Caco-2 (cell line): ENCODE measurements at places on chromosomes 5 and 9.

GRCh38 chr9:14560194-14560593 is 133.0 kb downstream of the ZDHHC21 start:
- DNase-seq, result no peak

DNA sequence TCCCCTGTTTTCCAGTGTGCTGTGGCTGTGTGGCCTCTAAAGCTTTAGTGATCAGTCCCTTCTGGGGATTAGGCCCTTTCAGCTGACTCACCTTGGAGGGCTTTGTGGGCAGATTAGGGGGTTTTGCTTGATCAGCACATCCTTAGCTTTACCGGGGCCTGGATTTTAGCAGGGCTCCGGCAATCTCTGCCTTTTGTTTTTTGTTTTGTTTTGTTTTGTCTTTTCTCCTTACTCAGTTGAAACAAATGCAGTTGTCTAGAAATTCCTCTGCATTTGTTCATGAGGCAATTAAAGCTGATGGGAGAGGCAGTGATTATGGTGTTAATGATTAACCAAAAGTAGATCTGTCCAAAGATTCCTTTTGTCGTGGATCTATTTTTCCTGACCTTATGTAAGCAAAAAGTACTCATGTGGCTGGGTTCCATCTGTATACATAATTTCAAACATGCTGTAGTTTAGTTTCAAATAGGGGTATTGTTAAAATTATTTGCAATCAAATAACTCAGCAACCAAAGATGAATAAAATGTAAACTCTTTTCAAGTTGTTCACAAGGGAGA is 5.2 kb upstream of the TDRD7 start:
- DNase-seq, result no peak

GRCh38 chr9:4228606-4229005 is 71.3 kb downstream of the GLIS3 start:
- no peak for DNase-seq

- no peak for DNase-seq
Measured at GRCh38 chr5:103102234-103102633, 17.7 kb downstream of the GIN1 start.
